Kidney epithelial cell (primary cell): ENCODE measurements at places on chromosomes 1 and 21. TPM values are rescaled to one million over a fixed set of nuclear protein-coding genes. Genes with fewer than 3 reads are reported as not detected.

DNA sequence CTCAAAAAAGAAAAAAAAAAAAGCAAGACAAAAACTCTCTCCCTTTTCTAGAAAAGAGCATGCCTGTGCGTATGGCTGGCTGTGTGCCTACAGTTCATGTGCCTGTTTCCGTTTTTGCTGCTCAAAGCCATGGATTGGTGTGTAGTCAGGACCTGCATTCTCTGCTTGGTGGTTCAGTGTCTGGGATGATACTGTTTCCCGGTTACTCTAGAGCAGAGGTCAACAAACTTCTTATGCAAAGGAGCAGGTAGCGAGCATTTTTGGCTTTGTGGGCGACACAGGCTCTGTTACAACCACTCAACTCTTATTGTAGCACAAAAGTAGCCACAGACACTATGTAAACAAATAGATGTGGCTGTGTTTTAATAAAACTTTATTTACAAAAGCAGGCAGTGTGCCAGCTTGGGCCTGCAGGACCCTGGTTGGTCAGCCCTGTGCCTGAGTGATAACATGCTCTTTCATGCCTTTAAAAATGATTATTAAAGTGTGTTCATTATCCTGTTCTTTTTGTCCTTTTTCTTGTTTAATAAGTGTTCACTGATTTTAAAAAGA is 524.2 kb downstream of the KIF26B start:
- no peak for DNase-seq

- DNase-seq: no peak
Measured at GRCh38 chr1:17191990-17192242, 13.0 kb upstream of the PADI1 start.

The F5 gene
- not detected in 2 replicates for total RNA-seq

GRCh38 chr21:34348890-34349519 is 14.8 kb upstream of the KCNE2 start:
- DNase-seq: no peak

The PTGFRN gene
- 90.0 and 91.3 TPM in 2 replicates for total RNA-seq

DNA sequence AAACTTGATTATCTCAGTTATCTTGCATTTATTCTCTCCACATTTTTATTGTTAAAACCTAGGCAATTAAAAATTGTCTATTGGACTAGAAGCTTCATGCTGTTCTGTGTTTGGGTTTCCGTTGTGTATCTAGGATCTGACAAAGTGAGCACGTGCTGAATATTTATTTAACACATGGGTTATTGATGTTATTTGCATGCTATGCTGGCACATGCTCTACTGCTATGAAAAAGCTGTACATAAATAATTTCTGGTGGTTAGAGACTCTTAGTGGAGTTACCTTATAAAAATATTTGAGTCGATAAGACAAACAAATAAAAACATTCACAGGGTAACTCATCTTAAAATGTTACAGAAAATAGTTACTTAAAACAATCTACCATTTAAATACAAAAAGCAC is 1769.7 kb downstream of the MRPL39 start:
- no peak for DNase-seq

The ICOSLG gene
- total RNA-seq: 1.6 and 2.9 TPM in 2 replicates

GRCh38 chr1:226708342-226708780 is 30.7 kb downstream of the ITPKB start:
- DNase-seq: peak; percentile 42

- DNase-seq: no peak
Measured at GRCh38 chr1:210236386-210236839, 3.8 kb downstream of the SERTAD4 start.

The CC2D1B gene
- 53.9 and 55.4 TPM in 2 replicates for total RNA-seq

The ZNF326 gene
- total RNA-seq: 9.5 and 12.8 TPM in 2 replicates

The DCST2 gene
- 0.27 TPM in 1 of 2 replicates, not detected in the other for total RNA-seq

DNA sequence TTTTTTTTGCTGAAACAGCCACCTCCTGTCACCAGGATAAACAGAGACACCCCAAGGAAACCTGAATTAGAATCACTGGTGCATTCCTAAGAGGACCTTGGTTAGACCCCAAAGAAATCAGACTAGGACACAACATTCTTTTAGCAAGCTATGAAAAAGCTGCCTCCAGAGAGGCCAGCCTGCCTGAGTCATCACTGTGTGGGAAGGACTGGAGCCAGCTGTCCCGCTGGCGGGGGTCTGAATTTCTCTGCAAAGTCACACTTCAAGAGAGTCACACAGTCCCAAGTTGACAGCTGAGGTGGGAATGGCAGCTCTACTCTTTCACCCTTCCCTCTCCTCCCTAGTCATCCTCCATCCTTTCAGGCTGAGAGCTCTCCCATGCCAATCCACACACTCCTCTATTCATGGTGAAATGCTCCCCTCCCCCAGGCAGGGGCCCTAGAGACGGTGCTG is 405.0 kb upstream of the POU3F1 start:
- DNase-seq: no peak

DNA sequence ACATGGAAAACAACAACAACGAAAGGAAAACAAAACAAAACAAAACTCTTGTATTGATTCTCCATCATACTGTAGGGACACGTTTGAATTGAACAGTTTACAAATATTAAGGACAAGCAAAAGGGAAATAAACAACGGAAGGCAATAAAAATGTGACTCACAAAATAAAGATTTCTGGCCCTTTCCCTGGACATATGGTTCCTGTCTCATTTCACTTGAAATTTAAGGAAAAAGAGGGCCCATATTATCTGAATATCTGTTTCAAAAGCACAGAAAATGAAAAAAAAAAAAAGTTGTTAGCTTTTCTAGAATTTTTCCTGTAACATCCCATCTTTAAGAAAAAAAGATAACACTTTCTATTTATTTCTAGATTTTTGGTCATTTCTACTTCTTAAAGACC is 3.6 kb upstream of the PKN2 start:
- no peak for DNase-seq

DNA sequence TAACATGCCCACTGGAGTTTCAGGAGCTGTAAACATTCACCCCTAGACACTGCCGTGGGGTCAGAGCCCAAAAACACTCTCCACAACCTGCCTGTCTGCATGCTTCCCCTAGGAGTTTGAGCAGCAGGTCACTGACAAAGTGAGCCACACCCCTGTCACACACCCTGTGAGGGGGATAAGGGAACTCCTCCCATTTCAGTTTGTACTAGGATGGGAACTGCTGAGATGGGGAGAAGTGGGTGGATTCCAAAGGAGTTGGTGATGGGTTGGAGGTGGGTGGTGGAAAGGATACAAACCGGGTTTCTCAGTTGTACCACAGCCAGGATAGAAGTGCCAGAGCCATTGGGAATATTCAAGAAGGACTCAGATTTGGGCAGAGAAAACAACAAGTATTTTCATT is 140.2 kb downstream of the MIS18A start:
- no peak for DNase-seq

DNA sequence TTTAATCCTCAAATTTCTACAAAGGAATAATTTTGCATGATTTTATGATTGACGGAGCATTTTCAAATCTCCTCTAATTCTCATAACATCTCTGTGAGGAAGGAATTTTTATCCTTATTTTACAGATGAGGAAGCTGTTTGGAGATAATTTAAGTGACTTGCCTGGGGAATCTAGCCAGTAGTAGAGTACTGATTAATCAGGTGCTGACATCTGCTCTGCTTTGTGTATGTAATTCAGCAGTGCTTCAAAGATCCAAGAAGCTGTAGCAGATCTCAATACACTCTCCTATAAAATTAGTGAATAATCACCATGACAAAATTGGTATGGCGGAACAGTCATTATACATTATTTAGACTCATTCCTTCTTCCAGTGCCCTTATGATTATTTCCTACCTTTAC is 46.0 kb downstream of the DPH5 start:
- DNase-seq: no peak

GRCh38 chr1:9996624-9997582 is at the start of gene RBP7:
Gene RBP7, plus strand, starts transcription at chr1:9997228. Its CDS starts 31 bp downstream, at chr1:9997259.
- no peak for DNase-seq

DNA sequence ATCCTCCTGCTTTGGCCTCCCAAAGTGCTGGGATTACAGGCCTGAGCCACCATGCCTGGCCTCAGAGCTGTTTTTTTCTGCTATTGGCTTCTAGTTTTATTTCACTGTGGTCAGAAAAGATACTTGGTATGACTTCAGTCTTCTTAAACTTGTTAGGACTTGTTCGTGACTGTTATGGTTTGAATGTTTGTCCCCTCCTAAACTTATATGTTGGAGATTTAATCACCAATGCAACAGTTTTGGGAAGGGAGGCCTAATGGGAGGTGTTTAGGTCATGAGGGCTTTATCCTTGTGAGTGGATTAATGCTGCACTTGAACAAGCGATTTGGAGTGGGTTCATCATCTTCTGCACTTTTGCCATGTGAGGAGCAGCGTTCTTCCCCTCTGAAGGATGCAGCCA is 24.5 kb upstream of the SOD1 start:
- no peak for DNase-seq

The TBX15 gene
- total RNA-seq: 0.21 TPM in 1 of 2 replicates, not detected in the other

The PTAFR gene
- 1.8 and 2.3 TPM in 2 replicates for total RNA-seq

The RIMS3 gene
- 2.9 and 3.2 TPM in 2 replicates for total RNA-seq

DNA sequence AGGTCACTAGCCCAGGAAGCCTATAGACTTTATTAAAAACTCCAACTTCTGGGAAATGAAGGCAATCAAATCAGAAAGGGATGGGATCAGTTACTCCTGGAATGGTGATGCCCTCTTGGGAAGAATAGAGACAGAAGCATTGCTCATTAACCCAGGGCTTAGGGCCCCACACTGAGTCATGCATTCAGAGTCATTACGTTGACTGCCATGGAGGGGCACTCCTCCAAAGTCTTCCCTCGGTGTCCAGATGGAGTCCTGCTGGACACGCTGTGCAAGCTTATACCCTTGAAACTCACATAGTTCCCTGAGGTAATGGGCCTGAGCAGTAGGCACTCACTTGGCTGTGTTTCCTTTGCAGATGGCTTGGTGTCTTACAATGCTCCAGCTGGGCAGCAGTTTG is 35.2 kb upstream of the HSD17B7 start:
- DNase-seq: no peak

DNA sequence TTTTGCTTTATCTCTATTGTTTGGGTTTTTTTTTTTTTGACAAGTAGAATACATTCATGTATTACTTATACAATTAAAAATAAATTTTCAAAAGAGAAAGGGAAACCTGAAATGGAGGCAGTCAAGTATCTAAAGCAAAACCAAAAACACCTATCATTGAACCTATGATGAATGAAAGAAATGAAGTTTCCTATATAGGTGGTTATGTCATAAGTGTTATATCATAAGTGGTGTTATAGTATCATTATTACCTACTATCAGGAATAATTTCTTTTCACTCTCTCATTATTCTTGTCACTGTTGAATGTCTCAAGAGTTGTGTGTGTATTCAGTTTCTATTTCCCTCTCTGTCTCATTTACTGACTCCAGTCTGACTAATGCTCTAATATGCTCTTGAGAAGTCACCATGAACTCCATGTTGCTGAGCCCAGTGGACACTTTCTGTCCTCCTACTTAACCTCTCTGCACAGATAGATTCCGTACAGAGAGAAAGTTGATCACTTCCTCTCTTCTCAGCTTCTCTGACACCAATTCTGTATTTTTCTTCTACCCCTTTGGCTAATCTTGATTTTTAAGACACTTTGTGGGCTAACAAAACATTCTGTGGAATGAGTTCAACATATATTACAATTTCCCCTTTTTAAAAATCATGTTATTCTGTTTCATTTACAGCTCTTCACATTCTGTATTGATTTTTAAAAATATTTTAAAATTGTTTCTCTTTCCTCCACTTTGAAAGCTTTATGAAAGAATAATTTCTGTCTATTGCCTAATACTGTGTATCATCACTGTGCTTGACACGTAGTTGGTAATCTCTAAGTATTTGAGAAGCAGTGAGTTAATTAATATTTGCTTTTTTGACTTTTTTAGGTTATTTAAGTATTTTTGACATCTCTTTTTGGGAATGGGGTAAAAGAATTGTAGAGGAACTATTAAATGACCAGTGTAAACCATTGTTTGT is 50.1 kb downstream of the RASAL2 start:
- DNase-seq: no peak

GRCh38 chr1:29392036-29392435 is 155.7 kb downstream of the PTPRU start:
- DNase-seq: no peak

- DNase-seq: no peak
Measured at GRCh38 chr21:28237661-28238060, 755.0 kb downstream of the LTN1 start.

- DNase-seq: no peak
Measured at GRCh38 chr1:90318431-90318830, 323.5 kb downstream of the ZNF326 start.

- no peak for DNase-seq
Measured at GRCh38 chr1:35797380-35797779, 10.4 kb upstream of the AGO4 start.
